Astrocyte of the cerebellum (primary cell): ENCODE measurements at places on chromosomes 4 and X.

DNA sequence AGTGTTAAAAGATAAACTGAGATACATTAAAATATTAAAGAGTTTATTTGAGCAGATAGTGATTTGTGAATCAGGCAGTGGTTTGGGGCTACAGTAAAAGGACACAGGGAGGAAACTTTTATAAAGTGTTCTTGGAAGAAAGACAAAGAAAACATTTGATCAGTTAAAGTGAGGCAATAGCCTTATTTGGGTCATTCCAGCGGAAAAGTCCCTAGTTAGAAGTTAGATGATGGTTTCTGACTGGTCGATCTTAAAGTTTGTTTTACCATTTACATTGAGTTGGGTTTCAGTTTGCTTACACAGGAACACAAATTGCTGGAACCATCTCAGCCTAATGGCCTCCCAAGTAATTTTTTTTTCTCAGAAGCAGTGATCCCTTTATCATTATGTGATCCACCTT lies 69.7 kb downstream of the PPP1R2C start:
- no peak for DNase-seq

DNA sequence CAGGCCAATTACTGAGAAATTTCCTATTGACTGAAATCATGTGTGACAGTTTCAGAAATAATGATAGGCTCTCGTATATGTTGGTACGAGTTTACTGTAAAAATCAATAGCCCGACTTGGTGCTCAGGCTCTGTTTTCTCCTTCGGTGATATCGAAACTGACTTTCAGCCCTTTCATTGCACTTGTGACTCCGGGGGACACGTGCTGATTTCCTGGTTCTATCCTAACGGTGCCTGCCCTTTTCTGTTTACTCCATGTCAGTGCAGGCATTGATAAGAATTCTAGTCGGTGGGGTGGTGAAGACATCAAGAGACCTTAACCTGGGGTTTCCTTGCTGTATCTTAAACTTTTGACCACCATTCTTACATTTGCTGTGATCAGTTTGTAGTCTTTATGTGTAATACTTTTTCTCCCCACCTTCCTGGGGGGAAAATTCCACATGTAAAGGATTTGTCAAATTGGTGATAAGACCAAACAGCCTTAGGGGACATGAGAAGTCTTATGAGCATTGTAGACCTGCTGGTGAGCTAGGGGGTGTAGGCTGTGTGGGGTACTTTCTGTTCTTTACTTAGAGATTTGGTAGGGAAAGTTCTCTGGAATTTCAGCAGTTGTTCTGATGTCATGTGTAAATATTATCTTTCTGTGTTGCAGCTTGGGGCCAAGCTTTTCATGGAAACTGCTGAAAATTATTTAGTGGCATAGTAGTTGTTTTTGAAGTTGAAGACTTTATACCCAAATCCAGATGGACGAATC lies 52.7 kb downstream of the TMEM131L start:
- no peak for DNase-seq

DNA sequence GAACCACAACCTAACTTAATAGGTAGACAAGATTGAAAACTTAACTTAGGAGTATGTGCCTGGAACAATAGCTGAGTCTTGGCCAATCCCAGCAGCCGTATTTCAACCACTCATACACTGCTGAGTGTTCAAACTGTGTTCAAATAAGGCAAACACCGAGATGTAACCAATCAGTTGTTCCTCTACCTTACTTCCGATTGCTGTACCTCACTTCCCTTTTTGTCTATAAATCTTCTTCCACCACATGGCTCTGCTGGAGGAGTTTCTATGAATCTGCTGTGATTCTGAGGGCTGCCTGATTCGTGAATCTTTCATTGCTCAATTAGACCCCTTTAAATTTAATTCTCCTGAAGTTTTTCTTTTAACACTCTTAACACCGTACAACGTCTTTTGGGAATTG lies 108.0 kb downstream of the ANAPC4 start:
- DNase-seq, result no peak

DNA sequence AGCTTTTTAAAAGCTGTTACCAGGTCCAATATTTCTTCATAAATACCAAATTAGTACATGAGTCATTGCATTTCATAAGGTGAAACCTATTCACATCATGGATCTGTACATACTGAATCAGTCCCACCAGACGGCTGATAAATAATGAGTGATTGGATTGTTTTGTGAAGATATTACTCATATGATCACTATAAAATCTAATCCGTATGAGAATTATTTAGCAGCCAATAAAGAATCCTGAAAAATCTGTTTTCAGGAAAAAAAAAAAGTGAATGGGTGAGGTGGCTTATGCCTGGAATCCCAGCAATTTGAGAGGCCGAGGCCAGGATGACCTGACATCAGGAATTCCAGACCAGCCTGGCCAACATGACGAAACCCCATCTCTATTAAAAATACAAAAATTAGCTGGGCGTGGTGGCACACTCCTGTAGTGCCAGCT lies 438.1 kb downstream of the INPP4B start:
- no peak for DNase-seq

- peak; percentile 50 for DNase-seq
Measured at GRCh38 chr4:147138171-147138570, 192.5 kb upstream of the TTC29 start.

DNA sequence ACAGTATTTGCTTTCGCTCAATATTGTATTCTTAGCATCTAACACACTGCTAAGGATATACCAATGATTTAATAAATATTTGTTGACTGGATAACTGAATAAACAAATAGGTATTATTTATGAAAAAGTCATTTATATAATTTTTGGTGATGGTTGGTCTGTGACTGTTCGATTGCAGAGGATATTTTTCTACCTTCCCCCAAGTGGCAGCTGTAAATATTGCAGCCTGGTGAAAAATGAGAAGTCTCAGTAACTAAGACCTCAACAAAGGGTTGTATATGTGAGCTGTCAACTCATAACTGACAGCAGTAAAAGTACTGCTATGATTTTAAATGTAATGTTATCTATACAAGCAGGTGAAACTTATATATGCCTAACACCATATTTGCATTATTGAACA lies 36.0 kb downstream of the HTR2C start:
- no peak for DNase-seq

DNA sequence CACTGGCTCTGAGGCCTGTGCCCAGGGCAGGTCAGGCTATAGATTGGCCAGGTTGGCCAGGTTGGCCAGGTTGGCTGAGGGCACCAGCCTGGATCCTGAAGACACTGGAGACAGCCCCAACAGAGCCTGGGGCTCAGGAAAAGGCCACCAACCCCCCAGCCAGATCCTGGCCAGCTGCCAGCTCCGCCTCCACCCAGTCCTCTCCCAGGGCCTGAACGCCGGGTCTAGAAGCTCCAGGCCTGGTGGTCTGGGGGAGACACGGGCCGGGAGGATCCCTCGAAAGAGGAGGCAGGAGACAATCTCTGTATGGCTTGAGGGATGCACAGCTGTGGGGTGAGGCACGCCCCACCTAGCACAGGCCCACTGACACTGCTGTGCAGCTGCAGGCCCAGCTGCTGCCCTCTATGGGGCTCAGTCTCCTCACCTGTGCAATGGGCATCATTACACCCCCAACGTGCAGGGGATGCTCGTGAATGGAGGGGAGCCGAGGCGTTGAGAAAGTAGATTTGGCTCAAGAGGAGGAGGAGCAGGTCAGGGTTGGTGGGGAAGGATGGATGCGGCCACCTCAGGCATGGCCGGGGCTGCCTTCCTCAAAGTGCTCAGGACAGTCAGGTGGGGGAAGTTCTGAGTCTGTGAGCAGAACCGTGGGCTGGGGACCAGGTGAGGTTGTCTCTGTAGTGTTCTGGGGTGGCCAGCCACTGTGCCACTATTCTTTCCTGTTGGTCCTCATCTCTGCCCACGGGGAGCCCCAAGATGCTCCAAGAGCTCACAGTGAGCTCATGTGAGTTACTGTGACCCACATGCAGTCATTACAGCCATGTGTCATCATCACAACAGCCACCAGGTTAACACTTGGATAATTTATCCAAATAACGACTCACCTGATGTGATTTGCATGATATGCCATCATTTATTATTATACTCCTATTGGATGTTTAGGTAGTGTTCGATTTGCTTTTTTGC lies 10.8 kb upstream of the GAGE10 start:
- DNase-seq, result no peak

DNA sequence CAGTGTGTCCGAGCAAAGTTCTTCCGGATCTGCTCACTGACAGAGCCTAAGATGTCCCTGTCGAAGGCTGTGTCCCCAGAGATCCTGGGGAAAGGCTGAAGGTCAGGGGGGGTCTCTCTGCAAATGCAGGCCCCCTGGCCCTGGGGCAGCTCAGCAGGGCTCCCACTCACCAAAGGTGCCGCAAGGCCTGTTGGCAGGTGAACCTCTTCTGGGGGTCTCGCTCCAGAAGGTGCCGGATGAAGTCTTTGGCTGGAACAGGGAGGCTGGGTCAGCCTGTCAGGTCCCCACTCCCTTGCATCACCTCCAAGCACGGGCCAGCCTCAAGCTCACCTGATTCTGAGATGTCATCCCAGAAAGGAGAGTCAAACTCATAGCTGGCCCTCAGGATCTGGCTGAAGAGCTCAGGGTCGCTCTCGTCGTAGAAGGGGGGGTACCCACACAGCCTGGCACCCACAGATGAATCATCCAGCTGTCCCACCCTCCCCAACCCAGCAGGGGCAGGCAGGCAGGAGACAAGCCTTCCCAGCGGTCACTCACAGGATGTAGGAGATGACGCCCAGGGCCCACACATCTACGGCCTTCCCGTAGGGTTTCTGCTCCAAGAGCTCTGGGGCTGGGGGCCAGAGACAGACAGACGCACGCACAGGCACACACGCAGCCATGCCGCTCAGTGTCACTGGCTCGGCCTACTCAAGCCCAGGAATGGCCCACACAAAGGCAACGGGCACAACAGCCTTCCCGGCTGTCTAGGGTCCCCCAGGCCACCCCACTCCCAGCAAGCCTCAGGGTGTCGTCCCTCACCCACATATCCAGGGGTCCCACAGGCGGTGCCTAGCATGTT lies 2.6 kb downstream of the PNCK start:
- DNase-seq, result no peak

DNA sequence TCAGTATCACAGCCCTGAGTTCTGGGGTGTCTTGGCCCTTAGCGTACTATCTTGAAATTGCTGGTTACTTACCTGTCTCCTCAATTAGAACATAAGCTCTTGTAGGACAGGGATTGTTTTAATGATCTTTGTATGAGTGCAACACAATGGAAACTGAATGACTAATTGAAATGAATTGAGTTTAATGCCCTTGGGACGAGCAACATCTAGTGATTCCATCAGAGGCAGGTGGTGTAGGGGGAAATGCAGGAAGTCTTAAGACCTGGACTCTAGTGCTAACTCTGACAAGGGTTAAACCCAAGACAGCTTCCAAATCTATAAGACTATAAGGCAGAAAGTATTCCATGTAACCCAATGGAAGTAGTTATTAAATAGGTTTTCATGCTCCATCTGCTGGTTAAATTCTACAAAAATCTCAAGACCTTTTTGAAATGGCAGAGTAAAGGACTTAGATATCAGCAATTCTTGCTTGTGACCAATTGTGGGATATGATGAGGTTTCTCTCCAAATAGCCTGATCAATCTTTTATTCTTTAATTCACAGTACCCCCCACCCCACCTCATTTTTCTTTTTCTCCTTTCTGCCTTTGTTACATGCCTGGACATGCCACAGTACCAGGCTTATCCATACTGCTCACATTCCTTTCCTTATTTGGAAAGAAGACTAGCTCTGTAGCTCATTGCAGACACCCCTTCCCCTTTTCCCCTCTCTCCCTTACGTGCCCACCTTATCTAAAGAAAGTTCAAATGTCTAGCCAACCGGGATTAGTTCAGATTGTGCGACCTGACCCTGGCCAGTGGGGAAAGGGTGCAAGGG lies 340.8 kb downstream of the PAPSS1 start:
- DNase-seq, result peak; percentile 33

DNA sequence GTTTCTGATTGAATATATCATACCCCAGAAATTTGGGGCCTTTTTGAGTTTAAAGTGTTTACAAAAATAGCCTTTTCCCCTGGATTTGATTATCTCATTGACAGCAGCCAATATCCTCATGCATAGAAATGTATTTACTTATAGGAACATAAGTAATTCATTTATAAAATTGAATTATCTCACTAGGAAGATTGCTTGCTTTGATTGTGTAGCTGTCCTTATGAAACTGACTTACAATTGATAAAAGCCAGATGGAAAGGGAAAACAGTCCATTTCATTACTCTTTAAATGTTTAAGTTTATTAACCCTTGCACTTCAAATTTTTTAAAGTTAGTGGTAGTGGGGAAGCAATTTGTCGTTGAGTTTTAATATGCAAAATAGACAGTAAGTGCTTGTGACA lies 310.2 kb upstream of the TBX22 start:
- no peak for DNase-seq

DNA sequence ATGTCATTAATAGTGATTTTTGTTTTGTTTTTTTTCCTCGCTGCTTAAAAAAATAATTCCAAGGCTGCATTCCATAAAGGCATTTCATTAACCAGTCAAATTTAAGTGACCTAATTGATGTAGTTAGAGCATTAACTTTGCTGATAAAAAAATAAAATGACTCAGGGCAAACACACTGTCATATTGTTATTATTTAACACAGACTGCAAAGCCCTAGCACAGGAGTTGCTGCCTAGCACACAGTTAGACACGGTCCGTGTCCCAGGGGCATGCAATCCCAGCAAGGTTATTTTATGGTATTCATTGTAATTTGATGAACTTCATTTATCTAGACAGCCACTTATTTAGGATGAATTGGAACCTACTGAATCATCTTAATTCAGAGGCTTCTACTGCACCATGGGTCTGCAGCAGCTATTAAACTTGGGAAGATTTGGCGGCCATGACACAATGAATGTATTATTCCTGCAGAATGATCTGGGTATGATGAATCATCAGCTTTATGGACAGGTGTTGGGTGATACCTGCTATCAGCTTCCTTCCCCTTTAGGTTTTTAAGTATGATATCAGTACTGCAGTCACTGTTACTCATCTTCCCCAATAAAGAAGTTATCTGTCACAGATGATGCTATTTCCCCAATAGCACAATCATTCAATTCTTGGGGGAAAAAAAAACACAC lies 182.7 kb downstream of the PPARGC1A start:
- no peak for DNase-seq

- DNase-seq, result no peak
Measured at GRCh38 chr4:53684136-53685130, 93.1 kb upstream of the LNX1 start.

- peak; percentile 76 for DNase-seq
Measured at GRCh38 chr4:110087070-110087708, 111.2 kb downstream of the ELOVL6 start.

GRCh38 chr4:38523054-38523453 lies 140.9 kb upstream of the KLF3 start:
- no peak for DNase-seq

DNA sequence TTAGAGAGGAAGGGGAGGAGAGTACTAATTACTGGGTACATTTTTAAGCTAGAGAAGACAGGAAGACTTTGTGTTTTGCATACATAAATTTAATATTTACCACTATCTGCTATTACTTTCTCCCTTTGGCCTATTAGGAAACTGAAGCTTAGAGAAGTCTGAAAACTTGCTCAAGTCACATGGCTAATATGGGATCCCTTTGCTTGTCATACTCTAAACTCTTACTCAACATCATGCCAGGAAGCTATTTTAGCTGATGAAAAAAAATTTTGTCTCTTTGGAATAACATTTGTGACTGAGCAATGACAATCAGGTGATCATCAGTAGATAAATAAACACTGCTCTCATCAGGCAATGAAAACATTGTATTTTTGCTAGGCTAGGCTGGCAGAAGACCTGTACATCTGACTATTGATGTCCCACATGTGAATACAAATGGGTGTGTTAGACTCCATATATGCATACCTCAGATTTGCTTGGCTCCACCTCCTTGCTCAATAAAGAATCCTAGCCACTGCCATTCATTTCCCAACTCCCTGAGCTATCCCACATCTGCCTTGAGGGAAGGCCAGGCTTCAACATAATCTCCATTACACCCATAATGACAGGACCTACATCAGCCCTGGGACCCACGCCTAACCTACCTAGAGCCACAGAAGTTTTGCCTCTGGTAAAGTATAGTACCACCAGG lies 17.0 kb upstream of the DCLK2 start:
- DNase-seq, result no peak
